ENCODE measurements at places on chromosomes 6 and 20.

DNA sequence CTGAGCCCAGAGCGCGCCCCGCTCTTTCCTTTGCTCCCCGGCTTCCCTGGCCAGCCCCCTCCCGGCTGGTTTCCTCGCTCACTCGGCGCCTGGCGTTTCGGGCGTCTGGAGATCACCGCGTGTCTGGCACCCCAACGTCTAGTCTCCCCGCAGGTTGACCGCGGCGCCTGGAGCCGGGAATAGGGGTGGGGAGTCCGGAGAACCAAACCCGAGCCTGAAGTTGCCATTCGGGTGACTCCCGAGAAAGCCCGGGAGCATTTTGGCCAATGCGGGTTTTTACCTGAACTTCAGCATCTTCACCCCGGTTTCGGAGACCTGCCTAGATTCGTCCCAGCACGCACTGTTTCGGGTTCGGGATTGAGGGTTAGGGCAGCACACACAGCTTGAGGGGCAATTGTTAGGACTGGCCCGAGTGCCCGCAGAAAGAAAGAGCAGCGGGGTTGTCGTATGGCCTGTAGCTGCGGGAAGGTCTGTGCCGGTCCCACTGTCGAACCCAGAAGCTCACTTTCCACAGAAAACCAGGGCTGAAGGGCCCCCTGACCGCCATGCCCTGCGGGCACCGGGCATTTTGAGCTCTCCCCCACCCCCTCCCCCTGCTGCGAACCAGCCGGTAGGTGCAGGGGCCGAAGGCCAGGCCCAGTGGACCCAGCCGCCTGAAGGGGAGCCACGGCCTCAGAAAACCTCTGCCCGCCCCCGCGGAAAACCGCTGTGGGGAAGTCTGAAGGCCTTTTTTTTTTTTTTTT lies 2.1 kb downstream of the FOXP4 start:
- no peak for DNase-seq

- no peak for DNase-seq
Measured at GRCh38 chr6:136323431-136324112, 33.9 kb upstream of the BCLAF1 start.

DNA sequence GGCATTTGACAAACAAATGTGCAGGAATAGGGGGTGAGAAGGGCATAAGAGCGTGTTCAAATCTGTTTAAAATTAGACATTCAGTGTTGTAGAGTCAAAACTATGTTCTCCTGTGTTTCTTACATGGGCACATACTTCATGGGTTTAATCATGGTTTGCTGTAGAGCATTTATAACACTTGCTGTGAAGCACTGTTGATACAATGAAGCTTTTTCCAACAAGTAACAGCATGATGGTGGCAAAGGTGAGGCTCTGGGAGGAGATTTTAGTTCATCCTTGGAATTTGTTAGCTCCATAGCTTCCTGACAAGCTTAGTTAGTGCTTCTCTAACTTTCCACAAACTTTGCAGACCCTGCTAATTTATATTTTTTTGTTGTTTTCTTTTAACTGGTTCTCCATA lies 900.7 kb downstream of the TFAP2A start:
- DNase-seq, result no peak

GRCh38 chr6:44285552-44286284 lies 15.5 kb downstream of the TMEM151B start:
- no peak for DNase-seq

- no peak for DNase-seq
Measured at GRCh38 chr6:80541181-80541580, 434.7 kb downstream of the BCKDHB start.

- DNase-seq, result peak; percentile 31
Measured at GRCh38 chr6:24766680-24767462, 7.9 kb upstream of the GMNN start.

- DNase-seq, result no peak
Measured at GRCh38 chr6:85865420-85866369, 223.0 kb upstream of the SYNCRIP start.

DNA sequence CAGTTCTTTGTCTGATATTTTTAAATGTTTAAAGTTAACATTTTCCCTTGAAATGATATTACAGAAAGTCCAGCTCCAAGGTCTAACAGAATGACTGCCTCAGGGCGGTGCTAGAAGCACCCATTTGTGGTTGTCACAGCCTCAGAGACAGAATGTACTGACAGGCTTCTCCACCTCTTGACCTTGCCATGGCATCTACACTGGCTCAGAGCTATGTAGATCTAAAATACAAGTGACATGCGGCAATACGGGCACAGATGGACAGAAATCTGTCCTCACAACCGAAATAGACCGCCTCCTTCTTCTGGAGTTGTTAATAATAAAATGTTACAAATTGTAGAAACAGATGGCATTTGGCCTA lies 167.2 kb upstream of the THEMIS start:
- DNase-seq, result no peak

DNA sequence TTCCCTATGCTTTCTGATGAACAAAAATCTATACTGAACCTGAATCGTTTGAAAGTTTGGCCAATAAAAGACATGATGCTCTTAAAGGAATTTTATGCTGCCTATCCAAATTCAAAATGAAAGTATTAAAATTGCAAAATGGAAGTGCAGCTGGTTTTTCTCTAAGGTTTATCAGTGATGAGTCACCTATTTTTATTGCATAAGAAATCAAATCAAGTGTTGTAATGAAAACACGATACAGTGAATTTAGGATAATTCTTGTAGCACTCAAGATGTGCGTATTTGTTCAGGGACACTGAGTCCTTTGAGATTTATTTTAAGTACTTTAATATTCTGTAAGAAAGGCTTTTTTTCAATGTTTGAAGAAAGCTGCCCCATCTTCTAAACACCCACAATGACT lies 409.5 kb downstream of the ADGRB3 start:
- DNase-seq, result no peak

- no peak for DNase-seq
Measured at GRCh38 chr6:156905801-156906200, 128.6 kb downstream of the ARID1B start.

DNA sequence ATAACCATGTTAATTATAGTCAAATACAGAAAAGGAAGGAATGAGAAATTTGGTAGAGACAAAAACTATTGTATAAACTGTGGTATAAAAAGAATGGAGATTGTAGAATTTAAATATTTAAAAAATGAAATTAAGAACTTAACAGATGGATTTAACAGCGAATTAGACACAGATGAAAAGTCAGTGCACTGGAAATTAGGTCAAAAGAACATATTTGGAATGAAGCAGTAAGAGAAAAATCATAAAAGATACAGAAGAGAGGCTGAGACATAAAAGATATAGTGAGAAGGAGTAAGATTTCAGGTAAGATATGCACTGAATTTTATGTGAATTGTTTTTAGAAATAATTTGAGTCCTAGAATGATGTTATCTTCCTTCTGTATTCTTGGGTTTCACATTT lies 14.0 kb downstream of the TSPYL4 start:
- DNase-seq, result no peak

GRCh38 chr6:142929751-142930358 lies 15.1 kb downstream of the HIVEP2 start:
- no peak for DNase-seq

- no peak for DNase-seq
Measured at GRCh38 chr6:169692516-169692915, 9.3 kb downstream of the WDR27 start.

GRCh38 chr20:54204481-54204880 lies 3.4 kb upstream of the PFDN4 start:
- DNase-seq, result no peak

- no peak for DNase-seq
Measured at GRCh38 chr20:32115211-32115767, 5.8 kb downstream of the TM9SF4 start.

DNA sequence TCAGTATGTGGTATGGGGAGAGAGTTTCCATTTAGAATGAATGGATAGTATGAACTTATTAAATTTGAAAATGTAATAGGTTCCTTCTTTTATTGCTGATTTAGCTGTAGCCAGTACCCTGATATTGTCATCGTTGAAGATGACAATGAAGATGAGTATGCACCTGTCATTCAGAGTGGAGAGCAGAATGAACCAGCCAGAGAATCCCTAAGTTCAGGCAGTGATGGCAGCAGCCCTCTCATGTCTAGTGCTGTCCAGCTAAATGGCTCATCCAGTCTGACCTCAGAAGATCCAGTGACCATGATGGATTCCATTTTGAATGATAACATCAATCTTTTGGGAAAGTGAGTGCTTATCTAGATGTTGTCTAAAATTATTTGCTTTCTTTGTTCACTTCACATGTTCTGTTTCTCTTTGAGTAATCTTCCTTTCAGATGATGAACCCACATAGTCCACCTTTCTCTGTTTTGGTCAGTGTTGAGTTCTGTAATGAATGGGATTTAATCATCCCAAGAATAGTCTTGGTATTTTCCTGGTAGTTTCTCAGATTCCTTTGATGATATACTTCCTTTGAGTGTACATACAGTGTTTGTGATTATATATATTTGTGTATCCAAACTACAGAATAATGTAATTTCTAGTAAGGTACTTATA lies 23.3 kb downstream of the HSF2 start:
- DNase-seq, result no peak

- no peak for DNase-seq
Measured at GRCh38 chr6:167550941-167551627, 226.2 kb downstream of the TTLL2 start.

GRCh38 chr20:62804021-62804626 lies 511 bp upstream of the OGFR start:
- DNase-seq, result no peak
